ENCODE measurements at places on chromosomes 16 and 17.

- DNase-seq = peak; percentile 85
Observed at GRCh38 chr17:31415004-31415454, 23.6 kb downstream of the RAB11FIP4 start.

- no peak for DNase-seq
Observed at GRCh38 chr16:47617732-47618131, 156.6 kb downstream of the PHKB start.

DNA sequence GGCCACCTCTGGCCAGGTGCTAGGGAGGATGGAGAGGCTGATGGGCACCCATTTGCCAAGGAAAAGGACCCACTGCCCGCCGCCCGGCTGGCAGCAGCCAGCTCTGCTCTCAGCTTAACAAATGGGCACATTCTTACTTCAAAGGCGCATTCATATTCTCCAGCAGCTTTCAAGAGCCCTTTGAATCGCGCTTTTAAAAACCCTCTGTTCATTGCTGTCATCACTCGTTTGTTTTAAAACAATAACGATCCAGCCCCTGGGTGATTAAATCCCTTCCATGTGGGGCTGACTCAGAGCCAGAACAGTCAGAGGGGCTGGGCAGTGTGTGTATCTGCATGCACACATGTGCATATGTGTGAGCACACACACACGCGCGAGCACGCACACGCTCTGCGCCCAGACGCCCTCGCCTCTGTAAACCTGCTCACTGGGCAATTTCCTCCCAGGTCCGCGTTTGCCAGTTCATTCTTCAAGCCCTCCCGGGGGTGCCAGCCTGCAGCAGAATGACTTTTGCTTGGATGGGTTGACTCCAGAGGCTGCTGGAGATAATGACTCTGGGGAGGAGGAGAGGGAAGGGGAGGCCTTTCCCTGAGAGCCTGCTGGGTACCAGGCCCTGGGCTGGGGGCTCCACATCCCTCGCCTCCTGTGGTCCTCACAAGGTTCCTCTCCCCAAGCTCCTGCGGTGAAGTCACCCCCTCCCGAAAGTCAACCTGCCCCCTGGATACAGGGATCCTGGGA, 133.1 kb downstream of the SDK2 start:
- no peak for DNase-seq

- DNase-seq = no peak
Observed at GRCh38 chr16:75627851-75628250, 4.8 kb upstream of the ADAT1 start.

GRCh38 chr17:40415390-40415789, 2.3 kb downstream of the TOP2A start:
- peak; percentile 74 for DNase-seq

GRCh38 chr16:81401035-81401950, 43.3 kb upstream of the CMIP start:
- DNase-seq = peak; percentile 21

GRCh38 chr16:75787440-75787839, 61.1 kb upstream of the CPHXL start:
- DNase-seq = no peak

- no peak for DNase-seq
Observed at GRCh38 chr17:80153004-80153403, 6.1 kb upstream of the EIF4A3 start.

GRCh38 chr17:74415608-74416396, 16.1 kb upstream of the GPRC5C start:
- DNase-seq = no peak

DNA sequence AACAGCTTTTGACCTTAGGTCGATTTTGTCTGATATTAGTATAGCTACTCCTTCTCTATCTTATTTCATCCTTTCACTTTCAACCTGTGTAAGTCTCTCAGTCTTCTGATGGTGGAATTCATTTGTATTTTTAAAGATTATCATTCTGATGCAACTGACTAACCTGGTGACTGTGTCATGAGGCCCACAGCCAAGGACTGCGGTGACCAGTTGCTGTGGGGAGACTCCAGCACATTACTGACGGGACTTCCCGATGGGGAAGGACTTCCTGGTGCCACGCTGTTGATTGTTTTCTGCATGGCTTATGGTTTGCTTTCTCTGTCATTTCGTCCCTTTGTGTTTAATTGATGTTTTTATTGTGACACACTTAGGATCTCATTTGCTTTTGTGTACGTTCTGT, 34.2 kb downstream of the RMI2 start:
- DNase-seq = peak; percentile 91

DNA sequence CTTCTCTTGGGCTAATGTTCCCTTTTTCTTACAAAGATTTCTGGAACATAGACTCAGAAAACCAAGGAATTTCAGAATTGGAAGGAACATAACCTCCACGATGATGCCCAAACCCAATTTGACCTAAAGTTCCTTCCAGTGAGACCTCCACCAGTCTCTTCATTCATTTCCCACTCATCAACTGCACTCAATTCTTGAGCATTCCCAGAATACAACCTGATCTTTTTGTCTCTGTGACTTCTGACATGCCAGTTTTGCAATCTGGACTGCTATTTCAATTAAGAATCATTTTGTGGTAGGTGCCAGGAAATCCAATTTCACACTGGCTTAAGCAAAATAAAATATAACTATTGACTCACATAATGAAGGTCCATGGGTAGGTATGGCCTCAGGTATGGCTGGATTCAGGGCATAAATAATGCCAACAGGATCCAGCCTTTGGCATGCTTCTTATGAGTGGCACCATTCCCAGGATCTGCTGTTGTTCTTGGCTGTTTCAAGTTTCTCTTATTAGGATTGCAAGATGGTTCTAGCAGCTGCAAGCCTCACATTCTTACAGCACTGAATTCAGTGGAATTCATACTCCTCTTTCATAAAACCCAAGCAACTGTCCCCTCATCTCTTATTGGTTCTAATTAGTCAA, 184.3 kb downstream of the HS3ST4 start:
- DNase-seq = no peak

- DNase-seq = no peak
Observed at GRCh38 chr17:45114117-45114932, 18.0 kb downstream of the PLCD3 start.

DNA sequence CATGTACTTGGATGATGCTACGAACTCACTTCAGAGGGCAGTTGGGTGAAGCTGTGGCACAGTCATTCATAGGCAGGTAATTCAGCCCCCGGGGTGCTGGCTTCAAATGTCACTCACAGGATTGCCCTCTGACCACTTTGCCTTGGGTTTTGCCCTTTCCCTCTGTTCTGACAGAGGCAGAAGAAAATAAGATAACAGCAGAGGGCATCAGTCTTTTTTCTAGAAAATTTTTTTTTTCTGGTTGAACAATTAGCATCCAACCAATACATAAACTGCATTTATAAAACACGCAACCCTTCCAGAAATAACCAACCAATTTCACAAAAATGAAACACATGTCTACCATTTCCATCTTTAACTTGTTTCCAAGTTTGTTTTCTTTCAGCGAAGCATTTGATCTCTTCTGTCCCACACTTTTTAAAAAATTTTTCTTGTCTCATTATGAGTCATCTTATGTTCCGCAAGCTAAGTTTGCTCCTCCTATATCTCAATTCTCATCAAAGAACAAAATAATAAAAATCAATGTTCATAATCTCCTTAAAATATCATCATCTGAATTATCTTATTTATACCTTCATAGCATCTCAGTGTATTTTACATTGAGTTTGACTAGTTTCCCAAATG, 15.6 kb downstream of the NACA2 start:
- DNase-seq = no peak

Measured in suppressor macrophage treated with lipopolysaccharide for 1 hour (primary cell).